ENCODE measurements at places on chromosomes 4 and X.

DNA sequence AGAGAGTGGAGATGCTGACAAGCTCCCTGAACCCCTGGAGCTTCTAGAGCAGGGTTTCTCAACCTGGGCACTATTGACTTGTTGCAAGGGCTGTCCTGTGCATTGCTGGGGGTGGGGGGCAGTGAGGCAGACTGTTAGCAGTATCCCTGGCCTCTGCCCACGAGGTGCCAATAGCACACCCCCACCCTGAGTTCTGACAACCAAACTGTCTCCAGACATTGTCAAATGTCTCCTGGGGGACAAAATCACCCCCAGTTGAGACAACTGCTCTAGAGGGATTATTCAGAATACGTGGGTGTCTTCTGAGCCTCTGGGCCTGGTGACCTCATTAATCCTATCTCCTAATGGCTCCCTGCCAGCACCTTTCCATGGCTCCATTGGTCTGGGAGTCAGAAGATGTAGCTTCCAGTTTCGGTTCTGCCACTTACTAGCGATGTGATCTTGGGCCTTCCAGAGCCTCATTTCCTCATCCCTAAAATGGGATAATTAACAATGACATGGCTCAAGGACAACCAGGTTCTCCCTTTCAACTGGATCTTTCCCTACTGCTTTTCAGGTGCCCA, 17.6 kb upstream of the PJA1 start:
- DNase-seq = no peak

GRCh38 chr4:10565166-10565780, 108.0 kb upstream of the ZNF518B start:
- DNase-seq = no peak

GRCh38 chr4:119110121-119110520, 25.5 kb upstream of the MYOZ2 start:
- DNase-seq = no peak

- no peak for DNase-seq
Observed at GRCh38 chrX:13077168-13077567, 32.7 kb upstream of the FAM9C start.

- DNase-seq = no peak
Observed at GRCh38 chrX:133980832-133981588, 4.4 kb downstream of the GPC3 start.

DNA sequence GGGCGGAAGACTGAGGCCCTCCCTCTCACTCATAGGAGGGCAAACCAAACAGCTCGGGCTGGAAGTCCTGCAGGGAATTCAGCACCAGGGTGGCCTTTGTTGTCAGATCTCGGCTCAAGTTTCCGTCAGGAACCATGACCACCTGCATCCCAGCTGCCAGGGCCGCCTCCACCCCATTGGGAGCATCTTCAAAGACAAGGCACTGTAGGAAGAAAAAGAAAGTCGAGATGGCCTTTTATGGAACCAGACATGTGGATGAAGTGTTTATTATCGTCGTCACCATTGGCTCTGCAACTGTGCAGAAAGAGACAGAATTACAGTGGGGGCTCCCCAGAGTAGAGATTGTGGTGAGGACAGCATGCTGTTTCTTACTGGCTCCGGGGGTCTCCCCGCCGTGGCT, 97.2 kb upstream of the STS start:
- DNase-seq = no peak

DNA sequence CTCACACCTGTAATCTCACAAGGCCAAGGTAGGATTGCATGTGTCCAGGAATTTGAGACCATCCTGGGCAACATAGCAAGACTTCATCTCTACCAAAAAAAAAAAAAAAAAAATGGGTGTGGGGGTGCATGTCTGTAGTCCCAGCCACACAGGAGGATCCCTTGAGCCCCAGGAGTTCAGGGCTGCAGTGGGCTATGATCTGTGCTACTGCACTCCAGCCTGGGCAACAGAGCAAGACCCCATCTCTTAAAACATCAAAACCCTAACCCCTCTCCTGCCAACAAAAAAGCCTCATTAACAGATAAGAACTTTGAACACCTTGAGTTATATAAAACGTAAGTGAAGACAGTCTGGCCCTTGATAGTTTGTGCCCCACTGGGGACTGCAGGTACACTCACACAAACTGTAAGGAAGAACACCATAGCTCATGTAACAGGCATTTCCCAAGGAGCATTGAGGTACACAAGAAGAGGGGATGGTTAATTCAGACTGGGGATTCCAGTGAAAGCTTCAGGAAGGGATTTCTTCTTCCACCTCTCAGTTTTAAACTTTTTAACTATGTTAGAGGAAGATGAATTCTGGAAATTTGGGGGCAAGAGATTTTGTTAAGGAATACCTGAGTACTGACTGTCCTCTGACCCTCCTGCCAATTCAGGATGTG, 34.7 kb downstream of the RBPJ start:
- no peak for DNase-seq

Data from NCI-H1694 treated with DMSO at 0.1 percent for 48 hours (cell line).